ENCODE measurements at places on chromosomes 7 and 10. TPM values are rescaled to one million over a fixed set of nuclear protein-coding genes. Genes with fewer than 3 reads are reported as not detected.

PNLIP gene
- 1.5 TPM for total RNA-seq

DENND2A gene
- not detected for total RNA-seq

C10orf67 gene
- 0.42 TPM for total RNA-seq

DNA sequence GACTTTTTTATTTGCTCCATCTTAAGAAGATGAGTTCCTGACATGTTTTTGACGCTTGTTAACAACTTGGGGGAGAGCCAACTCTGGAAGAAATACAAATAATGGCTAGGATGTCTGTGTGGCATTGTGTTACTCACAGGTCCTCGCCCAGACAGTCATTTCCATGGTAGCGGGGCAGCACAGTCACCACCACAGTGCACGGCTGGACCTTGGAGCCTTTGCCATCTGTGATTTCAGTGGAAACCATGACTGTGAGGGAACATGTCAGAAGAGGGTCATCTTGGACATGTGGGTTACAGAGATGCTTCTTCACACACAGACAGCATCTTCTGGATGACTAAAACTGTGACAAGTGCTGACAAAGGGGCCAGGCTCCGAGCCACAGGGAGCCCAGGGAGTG is 74.5 kb downstream of the PKD1L1 start:
- no peak for DNase-seq

DNA sequence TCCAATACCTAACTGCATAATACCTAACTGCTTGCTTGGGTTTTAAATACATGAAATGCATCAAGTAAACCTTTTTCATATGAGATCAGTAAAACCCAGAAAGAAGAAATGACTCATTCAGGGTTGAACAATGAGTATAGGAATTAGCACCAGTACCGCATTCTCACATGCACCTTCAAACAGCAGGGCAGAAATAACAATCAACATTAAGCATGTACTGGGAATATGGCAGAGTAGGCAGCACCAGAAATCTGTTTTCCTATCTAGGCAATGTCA is 850.3 kb upstream of the SORCS1 start:
- DNase-seq: no peak

ADAM22 gene
- total RNA-seq: 1.1 TPM

RBM20 gene
- 0.03 TPM for total RNA-seq

DNA sequence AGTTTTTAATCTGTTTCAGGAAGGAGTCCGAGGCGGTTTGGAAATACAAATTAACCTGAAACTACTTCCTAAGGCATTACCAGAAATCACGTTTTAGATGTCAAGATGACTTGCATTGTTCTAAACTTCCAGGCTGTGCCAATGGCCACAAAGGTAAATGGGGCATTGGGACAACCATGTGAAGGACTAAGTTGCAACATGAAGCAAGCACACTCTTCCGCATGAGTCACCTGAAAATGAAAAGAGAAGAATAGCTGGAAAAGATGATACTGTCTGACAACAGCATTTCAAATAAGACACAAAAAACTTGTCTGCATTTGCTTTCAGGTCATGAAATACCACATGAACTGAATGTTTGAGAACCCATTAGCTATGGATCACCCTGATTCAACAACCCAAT is 262.1 kb downstream of the AHR start:
- DNase-seq: no peak

- DNase-seq: no peak
Observed at GRCh38 chr10:5466451-5467206, 32.7 kb downstream of the CALML5 start.

- DNase-seq: no peak
Observed at GRCh38 chr10:122121059-122121458, 132.1 kb downstream of the TACC2 start.

- no peak for DNase-seq
Observed at GRCh38 chr7:106992511-106992910, 52.0 kb upstream of the PRKAR2B start.

- DNase-seq: no peak
Observed at GRCh38 chr7:25409897-25410636, 181.8 kb upstream of the NPVF start.

GRCh38 chr10:23694921-23695824 is 256.3 kb downstream of the OTUD1 start:
- DNase-seq: no peak

- DNase-seq: no peak
Observed at GRCh38 chr10:129332476-129332875, 134.6 kb upstream of the MGMT start.

- DNase-seq: no peak
Observed at GRCh38 chr10:99770408-99771045, 11.9 kb upstream of the ABCC2 start.

Measured in activated T-cell treated with anti-CD3 and anti-CD28 coated beads, Interleukin-2, amount 50 U/mL, for 4 hours (primary cell).